ENCODE measurements at places on chromosomes 13 and 19.
A peak's percentile ranks its signal among the peaks of the same experiment; 100 is the strongest.

DNA sequence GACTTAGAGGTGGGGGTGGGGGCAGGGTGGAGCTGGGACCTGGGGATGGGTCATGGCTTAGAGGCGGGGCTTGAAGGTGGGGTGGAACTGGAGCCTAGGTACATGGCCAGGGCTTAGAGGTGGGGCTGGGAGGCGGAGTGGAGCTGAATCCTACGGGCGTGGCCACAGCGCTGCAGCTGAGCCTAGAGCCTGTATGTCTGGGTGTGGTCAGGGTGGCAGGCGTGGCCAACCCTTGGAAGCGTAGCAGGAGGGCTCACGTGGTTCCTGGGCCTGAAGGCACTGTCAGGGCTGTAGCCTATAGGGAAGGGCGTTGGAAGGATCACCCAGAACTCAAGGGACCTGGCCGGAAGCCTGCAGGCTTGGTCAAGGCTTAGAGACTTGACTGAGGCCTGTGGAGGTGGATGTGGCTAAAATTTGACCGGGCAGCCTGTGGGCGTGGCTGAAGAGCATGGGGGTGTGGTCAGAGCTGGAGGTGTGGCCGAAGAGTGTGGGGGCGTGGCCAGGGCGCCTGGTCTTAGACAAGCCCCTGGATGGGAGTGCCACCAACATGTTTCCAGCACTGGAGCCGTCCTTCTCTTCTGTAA lies 24.3 kb downstream of the COLGALT1 start:
- peak; percentile 30 for DNase-seq

GRCh38 chr13:109881961-109882558 lies 95.7 kb upstream of the IRS2 start:
- DNase-seq = no peak

GRCh38 chr13:93736909-93737308 lies 510.3 kb downstream of the GPC6 start:
- no peak for DNase-seq

DNA sequence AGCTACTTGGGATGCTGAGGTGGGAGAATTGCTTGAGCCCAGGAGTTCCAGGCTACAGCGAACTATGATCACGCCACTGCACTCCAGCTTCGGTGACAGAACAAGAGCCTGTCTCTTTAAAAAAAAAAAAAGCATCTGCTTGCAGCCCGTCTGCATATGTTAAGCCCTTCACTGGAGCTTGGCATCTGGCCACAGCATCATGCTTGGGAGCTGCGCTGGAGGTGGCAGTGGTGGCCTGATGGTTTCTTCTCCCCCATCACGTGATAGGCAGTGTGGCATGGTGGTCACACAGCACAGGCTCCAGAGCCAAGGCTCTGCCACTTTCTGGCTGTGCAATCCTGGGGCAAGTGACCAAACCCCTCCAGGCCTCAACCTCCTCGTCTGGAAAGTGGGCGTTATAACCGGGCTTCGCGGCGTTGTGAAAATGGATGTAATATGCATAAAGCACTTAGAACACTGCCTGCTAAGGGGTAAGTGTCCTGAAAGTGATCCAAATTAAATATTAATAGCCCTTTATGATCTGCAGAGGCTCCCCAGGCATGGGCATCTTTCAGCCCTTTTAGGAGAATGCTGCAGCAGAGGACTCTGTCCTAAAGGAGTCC lies 24.4 kb downstream of the MARK4 start:
- DNase-seq = no peak

GRCh38 chr13:105363261-105364190 lies 1171.9 kb downstream of the EFNB2 start:
- DNase-seq = no peak

- DNase-seq = peak; percentile 48
These were observed 1.5 kb downstream of the KISS1R start for GRCh38 chr19:918481-919198.

DNA sequence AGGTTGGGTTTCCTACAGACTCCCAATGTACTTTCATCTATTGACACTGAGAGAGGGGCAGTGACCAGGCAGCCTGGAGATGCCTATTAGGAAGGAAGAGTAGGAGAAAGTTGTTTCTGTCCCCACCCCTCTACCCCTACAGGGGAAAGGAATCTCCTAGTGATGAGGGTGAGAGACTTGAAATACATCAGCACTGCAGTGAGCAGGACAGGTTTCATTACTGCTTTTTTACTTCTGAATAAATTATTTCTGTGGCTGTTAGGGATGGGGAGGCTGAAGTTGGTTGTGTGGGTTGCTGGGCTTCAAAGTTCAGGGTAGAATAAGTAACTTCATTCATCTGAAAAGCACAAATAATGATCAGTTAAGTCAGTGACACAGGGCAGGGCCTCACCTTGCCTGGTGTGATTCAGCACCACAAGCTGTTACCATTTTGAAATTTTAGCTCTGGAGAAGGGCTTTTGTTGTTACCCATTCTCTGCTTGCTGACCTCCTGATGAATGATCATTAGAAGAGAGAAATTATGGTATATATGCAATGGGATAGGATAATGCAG lies 19.3 kb downstream of the CEACAM1 start:
- DNase-seq = no peak

GRCh38 chr19:47186446-47187334 lies 44.3 kb downstream of the BBC3 start:
- no peak for DNase-seq

- no peak for DNase-seq
These were observed 53.9 kb upstream of the MTIF3 start for GRCh38 chr13:27504128-27504867.

DNA sequence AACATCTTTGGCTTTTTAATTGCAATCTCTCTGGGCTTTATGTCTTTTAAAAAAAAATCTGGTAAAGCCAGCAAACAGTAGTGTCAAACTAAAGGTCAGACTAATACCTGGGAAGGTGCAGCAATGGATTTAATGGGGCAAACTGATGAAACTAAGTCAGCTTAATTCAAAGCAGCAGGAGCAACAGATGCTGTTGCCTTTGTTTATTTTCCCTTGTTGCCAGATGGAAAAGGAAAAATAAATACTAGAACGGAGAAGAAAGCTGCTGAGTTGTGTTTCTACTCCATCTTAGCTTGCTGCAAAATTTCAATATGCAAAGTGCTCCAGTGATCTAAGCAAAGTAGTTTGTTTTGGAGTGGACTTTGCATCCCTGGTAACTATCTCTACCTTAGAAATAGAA lies 1097.8 kb downstream of the PCDH17 start:
- no peak for DNase-seq

GRCh38 chr13:94205896-94206295 lies 273.6 kb downstream of the DCT start:
- DNase-seq = no peak

DNA sequence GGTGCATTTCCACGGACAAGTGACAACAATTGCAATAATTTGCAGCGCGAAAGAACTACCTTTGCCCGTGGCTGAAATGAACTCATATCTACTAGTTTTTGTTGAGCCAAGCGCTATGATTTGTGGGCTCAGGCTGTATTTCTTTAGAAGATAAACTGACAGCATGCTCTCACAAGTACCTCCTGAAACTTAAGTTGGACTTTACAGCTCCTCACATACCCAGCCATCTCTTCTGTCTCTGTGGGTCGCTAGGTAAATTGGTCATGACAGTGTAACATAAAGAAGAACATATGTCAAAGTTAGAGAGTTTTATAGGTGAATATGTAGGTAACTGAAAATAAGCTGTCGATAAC lies 839 bp downstream of the COG6 start:
- no peak for DNase-seq

DNA sequence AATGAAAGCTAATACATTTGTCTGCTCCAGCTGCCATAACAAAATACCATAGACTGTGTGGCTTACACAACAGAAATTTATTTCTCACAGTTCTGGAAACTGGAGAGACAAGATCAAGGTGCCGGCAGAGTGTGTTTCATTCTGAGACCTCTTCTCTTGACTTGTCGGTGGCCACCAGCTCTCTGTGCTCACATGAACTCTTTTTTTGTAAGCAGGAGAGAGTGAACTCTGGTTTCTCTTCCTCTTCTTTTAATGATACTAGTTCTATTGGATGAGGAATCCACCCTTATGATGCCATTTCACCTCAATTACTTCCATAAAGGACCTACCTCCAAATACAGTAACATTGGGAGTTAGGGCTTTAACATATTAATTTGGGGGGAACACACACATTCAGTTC lies 11.7 kb downstream of the KCTD12 start:
- no peak for DNase-seq

GRCh38 chr19:9014803-9015202 lies 4.6 kb upstream of the MUC16 start:
- no peak for DNase-seq
